AG04449 (cell line): ENCODE measurements at places on chromosomes 6 and 20.
A peak's percentile ranks its signal among the peaks of the same experiment; 100 is the strongest.

DNA sequence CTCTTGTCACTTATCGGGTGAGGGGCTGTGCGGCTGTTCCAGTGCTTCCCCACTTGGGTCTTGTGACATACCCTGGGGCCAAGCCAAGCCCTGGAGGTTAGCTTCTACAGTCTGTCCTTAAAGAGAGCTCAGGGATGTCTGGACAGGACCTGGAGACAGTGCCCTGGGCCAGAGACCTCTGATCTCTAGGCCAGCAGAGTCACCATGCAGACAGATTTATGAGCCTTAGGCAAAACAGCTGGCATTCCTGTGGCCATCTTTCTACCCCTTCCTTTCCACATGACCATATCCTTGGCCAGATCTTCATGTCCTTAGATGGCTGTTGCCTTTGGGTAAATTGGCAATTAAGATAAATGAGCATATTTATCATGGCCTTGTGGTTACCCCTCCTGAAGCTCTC is 678.6 kb downstream of the MAFB start:
- DNase-seq = no peak

DNA sequence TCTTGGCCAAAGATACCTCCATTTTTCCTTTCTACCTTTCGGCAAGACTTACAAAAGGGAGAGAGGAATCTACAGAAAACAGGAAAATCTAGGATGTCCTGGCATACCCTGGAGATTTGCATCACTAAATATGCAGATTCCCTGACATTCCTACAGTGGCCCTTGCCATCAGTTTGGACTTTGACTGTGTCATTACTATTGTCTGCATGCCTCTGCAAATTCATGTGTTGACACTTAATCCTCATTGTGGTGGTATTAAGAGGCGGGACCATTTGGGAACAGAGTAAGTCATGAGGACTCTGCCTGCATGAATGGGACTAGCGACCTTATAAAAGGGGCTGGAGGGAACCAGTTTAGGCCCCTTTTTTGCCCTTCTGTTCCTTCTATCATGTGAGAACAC is 50.5 kb upstream of the DTNBP1 start:
- DNase-seq = no peak

- no peak for DNase-seq
Observed at GRCh38 chr20:1357921-1358671, 29.2 kb upstream of the SDCBP2 start.

- DNase-seq = peak; percentile 40
Observed at GRCh38 chr6:160036790-160037206, 67.9 kb downstream of the IGF2R start.

- peak; percentile 85 for DNase-seq
Observed at GRCh38 chr6:34630040-34630439, 66.5 kb downstream of the ILRUN start.

- DNase-seq = peak; percentile 80
Observed at GRCh38 chr6:38350942-38351341, 288.8 kb downstream of the BTBD9 start.

GRCh38 chr6:119119989-119120388 is 41.5 kb upstream of the FAM184A start:
- DNase-seq = no peak

DNA sequence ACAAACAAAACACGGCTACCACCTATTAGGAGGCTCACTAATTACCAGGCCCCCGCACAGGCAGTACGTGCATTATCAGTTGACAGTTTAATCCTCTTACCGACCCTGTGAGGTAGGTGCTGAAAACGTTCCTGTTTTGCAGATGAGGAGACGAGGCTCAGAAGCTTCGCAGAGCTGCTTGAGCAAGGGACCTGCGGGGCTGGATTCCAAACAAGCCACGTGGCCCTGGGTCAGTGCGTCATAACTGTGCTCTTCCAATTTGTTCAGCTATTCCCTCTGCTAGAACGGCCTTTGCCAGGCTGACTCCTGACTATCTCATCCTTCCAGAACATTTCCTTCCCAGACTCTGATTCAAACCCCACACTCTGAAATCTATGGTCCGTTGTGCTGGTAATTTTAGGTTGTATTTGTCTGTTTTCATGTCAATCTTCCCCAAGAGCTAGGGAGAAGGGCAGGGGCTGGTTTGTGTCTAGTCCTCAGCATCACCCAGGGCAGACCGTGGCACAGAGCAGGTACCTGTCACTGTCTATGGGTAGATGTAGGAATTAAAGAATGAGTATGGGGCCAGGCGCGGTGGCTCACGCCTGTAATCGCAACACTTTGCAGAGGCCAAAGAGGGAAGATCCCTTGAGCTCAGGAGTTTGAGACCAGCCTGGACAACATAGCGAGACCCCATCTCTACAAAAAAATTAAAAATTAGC is 28.8 kb upstream of the TLDC2 start:
- no peak for DNase-seq

GRCh38 chr6:42661540-42662153 is 60.8 kb downstream of the PRPH2 start:
- DNase-seq = peak; percentile 3

DNA sequence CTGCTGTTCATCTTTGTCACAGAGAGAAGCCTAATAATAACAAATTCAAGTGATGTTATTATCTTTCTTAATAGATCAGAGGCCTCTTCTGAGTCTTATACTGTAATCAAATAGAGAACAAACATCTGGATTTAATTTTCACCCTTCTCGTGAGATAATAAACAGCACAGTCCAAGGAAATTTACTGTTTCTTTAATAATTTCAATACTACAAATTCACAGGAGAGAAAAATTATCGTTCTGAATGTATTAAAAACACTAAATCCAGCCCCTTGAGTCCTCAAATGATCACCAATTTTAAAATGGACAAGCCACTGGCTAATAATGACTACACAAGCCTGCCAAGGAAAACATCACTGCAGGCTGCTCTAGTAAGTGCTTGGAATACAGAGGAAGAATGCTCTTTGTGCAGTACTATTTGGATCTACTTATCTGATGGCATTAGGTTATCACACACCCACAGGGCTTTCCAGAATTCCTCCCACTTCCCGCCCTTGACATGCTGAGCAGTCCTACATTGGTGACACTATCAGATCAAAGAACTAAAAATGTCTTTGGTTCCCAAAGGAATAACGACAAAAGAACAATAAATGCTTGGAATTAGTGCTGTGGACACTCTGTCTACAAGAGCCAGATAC is 38.1 kb downstream of the SYNE1 start:
- DNase-seq = no peak

DNA sequence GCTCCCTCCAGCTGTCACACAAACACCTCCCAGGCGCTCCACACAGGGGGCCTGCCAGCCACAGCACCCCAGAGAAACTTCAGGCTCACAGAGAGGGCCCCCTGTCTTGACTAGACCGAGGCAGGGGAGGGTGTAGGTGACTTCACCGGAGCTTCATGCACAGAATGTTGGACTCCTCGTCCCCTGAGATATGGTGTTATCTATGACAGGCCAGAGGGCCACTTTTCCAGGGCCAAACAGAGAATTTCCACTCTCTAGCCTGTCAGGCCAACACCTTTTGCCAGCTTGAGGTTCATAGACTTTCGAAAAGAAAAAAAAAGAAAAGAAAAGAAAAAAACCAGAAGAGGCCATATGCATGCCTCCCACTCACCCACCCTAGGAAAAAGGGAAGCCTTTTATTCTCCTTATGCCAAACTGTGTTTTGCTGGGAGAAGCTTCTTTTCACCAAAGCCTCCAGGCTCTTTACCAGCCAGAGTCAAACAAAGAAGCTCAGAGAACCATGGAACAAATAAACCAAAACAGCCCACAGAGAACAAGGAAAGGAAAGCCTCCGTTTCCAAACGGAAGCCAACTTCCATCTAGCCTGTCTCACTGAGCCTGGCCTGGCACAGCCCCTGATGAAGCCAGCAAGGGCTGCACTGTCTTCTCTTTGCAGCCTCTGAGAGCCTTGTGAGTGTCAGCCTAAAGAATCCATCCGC is 313.2 kb upstream of the JARID2 start:
- no peak for DNase-seq

GRCh38 chr6:49606721-49607390 is 29.8 kb downstream of the RHAG start:
- DNase-seq = peak; percentile 29

- no peak for DNase-seq
Observed at GRCh38 chr20:37726971-37727956, 33.4 kb downstream of the CTNNBL1 start.

GRCh38 chr6:161346717-161347116 is 72.9 kb upstream of the AGPAT4 start:
- no peak for DNase-seq

- DNase-seq = no peak
Observed at GRCh38 chr6:75267461-75267860, 17.1 kb downstream of the TMEM30A start.

- no peak for DNase-seq
Observed at GRCh38 chr20:35734374-35734773, 7.7 kb downstream of the RBM39 start.

DNA sequence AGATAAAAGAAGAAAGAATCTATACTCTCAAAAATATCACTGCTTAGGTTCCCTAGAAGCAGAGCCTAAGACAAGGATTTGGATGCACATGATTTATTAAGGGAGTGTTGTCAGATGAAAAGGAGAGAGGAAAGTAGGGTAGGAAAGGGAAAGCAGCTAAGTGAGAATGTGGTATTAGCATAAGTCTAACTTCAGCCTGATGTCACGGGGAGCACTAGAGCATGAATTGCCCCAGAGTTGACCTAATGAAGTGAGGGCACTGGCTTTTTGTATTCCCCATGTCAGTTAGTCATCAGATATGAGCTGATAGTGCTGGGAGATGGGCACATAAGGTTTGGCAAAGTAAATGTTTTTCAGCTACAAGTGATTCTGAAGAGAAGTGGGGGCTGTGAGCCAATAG is 129.0 kb upstream of the THEMIS start:
- DNase-seq = no peak

DNA sequence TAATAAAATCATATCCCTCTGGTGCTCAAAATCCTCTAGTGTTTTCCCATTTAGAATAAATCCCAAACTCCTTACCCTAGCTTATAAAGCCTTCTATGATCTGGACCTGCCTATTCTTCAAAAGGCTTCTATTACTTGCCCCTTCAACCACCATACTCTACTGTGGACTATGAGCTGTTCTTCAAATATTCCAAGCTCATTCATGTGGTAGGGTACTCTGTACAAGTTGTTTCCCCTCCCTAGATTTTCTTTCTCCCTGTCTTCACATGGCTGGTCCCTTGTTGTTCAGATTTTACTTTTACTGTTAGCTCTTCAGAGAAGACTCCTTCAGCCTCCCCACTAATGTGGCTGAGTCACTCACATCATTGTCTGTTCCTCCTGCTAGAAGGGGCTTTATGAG is 193.2 kb downstream of the OGFRL1 start:
- no peak for DNase-seq

- no peak for DNase-seq
Observed at GRCh38 chr20:3167738-3168078, 5.6 kb downstream of the LZTS3 start.

DNA sequence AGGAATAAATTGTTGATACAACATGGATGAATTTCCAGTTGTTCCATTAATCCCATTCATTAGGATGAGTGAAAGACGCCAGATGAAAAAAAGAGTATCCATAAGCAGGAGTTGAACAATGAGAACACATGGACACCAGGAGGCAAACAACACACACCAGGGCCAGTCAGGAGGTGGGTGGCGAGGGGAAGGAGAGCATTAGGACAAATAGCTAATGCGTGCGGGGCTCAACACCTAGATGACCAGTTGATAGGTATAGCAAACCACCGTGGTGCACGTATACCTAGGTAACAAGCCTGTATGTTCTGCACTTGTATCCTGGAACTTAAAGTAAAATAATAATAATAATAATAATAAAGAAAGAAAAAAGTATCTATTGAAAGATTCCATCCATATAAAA is 11.1 kb downstream of the PCED1A start:
- DNase-seq = no peak

- DNase-seq = no peak
Observed at GRCh38 chr6:75396005-75396800, 97.4 kb downstream of the FILIP1 start.

GRCh38 chr6:99940582-99940981 is 53.4 kb downstream of the MCHR2 start:
- no peak for DNase-seq

DNA sequence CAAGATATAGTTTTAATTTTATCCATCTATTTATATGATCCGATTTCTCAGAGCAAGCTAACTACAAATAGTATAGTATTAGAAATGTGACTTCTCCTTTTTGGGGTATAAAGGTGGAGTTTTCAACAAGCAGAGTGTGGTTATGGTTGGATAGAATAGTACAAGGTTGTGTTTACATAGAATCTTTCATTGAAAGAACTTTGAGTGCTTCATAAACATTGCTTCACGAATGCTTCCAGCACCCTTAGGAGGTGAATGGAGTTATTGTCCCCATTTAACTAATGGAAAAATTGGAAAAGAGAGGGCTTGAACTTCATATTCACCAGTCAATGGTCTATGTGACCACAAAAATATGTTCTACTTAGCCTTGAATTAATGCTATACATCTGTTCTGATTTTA is 134.1 kb upstream of the CITED2 start:
- no peak for DNase-seq

- DNase-seq = no peak
Observed at GRCh38 chr6:5231289-5231688, 29.5 kb downstream of the LYRM4 start.

DNA sequence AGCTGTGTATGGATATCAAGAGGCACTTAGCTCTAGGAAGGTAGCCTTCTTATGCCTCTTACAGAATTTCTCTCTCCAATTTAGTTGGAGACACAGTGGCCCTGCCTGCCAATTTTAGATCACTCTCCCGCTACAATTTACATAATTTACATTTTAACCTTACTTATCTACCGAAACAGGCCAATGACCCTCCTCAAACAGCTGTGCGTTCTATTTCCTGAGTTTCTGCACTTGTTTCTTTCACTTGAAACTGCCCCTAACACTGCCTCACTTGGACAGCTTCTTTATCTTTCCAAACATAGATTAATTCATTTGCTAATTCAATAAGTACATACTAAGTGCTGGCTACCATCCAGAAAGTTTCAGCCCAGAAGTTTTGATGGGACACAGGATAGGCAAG is 52.9 kb upstream of the HDDC2 start:
- no peak for DNase-seq

DNA sequence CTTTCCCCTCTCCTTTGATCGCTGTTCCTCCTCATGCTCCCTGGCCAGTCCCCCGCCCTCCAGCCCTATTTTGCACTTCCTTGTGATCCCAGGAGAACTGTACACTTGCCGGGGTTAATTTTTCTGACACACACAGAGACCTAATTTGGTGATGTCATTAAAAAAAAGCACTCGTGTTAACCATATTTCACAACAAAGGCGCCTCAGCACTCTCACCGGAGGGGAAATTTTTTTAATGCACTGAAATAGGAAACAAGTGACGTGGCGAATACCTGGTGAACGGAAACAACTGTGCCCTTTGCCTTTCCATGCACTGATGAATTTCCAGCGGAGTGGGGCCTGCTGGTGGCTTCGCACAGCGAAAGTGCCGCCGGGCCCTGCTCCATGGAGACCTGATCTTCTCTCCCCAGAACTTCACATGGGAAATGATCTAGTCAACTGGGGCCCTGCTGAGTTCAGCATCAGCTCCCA is 53.9 kb upstream of the TAGAP start:
- DNase-seq = no peak

DNA sequence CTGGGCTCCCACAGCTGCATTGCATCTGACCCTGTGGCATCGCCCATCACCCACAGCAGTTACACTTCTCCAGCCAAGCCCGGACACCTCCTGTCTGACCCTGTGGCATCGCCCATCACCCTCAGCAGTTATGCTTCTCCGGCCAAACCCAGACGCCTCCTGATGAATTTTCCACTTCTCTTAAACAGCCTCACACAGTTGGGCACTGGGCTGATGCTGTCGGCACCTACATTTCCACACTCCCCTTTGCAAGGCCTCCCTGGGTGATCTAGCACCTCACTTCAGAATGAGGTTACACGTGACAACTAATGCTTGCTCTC is 175.2 kb upstream of the ARID1B start:
- no peak for DNase-seq
